Activated CD4-positive, alpha-beta T cell treated with anti-CD3 and anti-CD28 coated beads, Interleukin-2, amount 50 U/mL, for 1 hour (primary cell): ENCODE measurements at places on chromosomes 1 and 21.

DNA sequence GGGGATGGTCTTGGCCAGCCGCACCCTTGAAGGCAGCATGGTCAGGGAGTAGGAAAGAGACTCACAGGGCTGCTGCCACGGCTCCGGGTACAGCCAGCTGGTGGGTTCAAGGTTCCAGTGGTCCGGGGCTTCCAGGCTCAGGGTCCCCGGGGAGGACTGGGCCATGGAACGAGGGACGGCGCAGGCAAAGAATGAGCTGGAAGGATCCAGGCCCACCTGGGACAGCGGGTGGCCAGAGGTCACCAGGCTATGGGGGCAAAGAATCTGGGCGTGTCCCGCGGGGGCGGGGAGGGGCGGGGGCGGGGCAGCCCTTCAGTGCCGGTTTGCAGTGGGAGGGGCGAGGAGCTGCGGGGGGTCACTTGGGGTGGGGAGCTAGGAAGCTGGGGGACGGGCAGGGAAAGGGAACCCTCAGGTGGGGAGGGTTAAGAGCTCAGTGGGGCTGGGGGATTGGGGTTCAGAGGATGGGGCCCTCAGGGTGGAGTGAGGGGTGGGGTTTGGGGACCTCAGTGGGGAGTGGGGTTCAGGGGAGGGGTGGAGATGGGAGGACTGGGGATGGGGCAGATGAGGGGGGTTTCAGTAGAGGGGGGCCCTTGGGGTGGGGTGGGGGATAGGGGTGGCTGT lies at the start of gene DNMT3L:
DNMT3L (minus strand) TSS at position 223 of the 621 bp plus-strand sequence. CDS start 638 bp downstream, outside the sequence.
- DNase-seq, result no peak

GRCh38 chr1:159961636-159962035 lies 7.6 kb upstream of the SLAMF9 start:
- DNase-seq, result no peak

DNA sequence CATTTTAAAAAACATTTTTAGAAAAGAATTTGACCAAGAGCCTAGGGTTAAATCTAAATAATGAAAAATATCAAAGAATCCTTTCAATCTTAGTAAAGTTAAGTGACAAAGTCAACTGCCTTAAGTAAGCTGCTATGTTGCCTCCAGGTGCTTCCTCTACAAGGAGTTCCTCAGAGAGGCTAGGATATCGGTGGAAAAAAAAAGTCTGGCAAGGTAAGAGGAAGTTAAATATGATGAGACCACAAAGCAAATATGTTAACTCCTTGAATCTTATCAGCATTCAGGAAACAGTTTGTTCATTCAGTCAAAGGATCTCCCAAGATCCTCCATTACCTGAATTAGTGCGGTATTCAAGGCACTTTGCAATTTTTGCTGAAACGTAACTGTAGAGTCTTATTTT lies 563.5 kb downstream of the PTPRC start:
- no peak for DNase-seq

- no peak for DNase-seq
Observed at GRCh38 chr1:160189649-160190625, at the start of gene CASQ1. Gene CASQ1 (plus strand): TSS chr1:160190575. CDS start chr1:160190752, 177 bp downstream.

GRCh38 chr1:115575661-115576060 lies 66.1 kb upstream of the VANGL1 start:
- no peak for DNase-seq

- no peak for DNase-seq
Observed at GRCh38 chr1:95232646-95233318, 1.2 kb upstream of the RWDD3 start.

GRCh38 chr1:69157046-69157756 lies 410.5 kb upstream of the LRRC7 start:
- no peak for DNase-seq

GRCh38 chr1:153262462-153263157 lies 3.1 kb downstream of the LORICRIN start:
- no peak for DNase-seq

GRCh38 chr1:27044613-27045151 lies 32.0 kb upstream of the TENT5B start:
- peak; percentile 94 for DNase-seq

DNA sequence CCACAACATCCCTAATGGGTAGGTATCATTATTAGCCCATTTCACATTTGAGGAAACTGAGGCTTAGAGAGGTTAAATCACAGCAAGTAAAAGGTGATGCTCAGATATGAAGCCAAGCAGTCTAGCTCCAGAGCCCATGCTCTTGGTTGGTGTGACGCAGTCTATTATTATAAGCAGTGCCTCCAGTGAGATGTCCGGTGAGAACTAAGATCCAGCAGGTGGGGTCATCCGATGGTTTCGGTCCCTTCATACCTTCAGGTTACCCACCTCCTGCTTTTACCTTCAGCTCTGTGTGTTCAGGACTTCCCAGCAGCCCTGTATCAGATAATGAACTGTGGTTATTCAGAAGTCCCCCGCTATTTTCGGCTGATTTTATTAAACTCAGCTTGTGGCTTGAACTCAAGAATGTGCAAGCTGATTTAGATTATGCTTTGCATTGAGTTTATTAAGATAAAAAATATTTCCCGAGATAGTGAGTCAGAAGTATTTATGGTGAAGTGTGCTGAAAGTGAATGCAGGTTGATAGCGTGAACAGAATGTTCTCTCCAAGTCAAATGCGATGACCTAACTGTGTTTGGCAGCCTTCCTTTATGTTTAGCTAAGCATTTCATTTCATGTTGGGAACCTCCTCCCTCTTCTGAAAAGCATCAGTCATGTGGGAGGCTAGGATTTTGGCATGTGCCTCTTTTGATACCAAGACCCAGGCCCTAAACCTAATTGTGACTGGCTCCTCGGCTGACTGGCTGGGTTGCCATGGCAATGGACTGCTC lies 160.9 kb upstream of the UBE2U start:
- DNase-seq, result no peak

DNA sequence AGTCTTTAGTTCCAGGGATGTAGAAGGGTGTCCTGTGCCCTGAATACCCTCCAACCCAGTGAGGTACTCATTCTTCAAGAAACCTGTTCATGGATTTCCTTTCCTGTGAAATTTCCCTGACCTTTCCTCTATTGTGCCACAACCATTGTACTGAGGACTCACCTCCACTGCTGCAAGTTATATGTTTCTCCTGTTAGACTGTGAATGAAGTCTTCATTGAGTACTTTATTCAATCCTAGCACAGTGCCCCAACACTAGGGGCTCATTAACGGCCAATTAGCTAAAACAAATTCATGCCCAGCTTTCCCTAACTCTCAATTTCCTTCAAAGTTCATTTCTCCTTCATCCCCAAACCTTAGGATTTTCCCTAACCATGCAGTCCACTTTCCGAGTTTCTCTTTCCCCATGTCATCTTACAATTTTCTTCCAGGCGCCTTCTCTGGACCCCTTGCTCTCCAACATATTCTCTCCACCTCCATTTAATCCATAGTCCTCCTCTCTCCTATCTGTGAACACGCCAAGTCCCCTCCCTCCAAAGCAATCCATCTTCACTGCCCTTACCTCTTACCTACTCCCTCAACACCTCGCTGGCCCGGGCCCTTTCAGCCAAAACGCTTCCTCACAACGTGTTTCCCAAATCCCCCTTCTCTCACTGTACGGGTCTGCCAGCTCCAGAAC lies 1.3 kb downstream of the TRIM33 start:
- DNase-seq, result no peak

DNA sequence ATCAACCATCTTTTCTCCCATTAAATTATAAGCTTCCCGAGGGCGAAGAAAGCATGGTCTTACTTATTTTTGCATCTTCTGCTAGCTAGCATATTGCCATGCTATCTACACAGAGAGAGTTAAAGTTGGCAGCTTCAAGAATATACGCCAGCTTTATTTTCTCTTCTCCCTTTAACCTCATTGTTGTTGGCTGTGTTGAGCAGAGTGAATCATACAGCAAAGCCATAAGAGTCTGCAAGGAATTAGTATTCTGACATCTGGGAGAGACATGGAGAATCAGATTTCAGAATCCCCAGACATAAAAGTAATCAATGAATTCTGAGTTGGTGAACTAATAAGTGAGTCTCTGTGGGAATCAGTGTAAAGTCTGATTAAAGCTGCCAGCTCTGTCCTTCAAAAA lies 649.6 kb upstream of the PTBP2 start:
- no peak for DNase-seq

GRCh38 chr1:220222939-220223338 lies 49.3 kb downstream of the RAB3GAP2 start:
- DNase-seq, result no peak

DNA sequence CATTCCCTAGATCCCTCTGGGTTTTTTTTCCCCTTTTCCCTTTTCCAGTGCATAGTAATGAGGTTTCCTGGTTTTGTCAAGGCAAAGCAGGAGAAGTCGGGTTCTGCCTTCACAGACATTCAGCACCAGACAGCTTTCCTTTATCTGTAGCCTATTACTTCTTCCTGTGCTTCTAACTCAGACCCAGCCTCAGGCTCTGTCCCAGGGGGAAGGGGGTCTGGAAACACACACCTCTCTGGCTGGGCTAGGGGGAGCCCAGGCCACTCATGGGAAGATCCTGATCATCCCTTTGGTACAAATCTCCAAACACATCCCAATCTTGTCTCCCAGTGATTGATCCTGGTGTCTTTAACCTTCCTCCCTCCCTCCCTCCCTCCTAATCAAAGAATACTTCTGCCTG lies 656.4 kb downstream of the LMO4 start:
- no peak for DNase-seq

DNA sequence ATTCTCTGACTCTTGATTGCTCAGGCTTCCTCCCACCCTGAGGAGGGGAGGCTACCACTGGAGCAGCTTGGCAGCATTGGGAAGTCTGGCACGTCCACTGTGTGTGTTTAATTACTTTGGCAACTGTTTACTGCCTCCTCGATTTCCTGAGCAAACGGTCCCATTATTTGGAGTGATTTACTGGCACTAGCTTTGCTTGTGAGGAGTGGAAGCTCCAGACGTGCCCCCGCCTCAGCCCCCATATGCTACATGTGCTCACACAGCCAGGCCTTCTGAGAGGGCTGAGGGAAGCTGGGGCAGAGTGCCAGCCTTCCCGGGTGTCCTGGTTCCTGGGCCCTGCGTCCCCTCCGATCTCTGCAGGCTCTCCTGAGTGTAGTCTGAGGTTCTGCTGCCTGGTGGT lies 306.2 kb downstream of the PTPRU start:
- DNase-seq, result no peak

DNA sequence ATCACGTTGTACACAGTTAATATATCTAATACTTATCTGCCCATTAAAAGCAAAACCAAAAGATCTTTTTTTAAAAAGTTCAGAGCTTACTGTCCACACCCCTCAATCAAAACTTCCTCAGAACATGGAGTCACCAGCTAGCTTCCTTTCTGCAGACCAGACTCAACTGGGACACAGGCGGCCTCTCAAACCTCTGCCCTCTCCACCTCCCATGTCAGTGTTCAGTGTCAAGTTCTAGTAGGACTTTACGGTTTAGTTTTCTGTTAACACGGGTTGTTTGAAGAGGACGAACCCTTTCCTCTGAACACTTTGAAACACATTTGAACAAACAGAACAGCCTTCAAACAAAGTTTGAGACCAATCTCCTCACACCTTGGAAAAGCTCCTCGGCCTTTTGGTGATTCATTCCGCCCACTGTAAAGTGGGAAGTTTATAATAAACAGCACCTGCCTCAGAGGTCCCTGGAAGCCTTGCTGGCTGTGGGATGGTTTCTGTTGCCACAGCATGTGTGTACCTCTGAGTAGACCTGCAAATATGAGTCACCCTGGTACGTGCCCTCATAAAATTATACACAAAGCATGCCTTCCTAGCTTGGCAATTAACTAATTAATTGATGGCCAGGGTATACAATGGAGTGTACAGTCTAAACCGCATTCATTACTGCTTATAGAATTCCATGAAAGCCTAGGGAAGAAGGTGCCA lies 48.4 kb upstream of the SIPA1L2 start:
- DNase-seq, result no peak

- no peak for DNase-seq
Observed at GRCh38 chr1:4048921-4049320, 148.8 kb upstream of the C1orf174 start.

- no peak for DNase-seq
Observed at GRCh38 chr1:225587310-225587709, 65.6 kb downstream of the ENAH start.

- no peak for DNase-seq
Observed at GRCh38 chr1:243798726-243799125, 51.3 kb downstream of the AKT3 start.

- DNase-seq, result no peak
Observed at GRCh38 chr1:108627256-108627655, 33.6 kb downstream of the HENMT1 start.

DNA sequence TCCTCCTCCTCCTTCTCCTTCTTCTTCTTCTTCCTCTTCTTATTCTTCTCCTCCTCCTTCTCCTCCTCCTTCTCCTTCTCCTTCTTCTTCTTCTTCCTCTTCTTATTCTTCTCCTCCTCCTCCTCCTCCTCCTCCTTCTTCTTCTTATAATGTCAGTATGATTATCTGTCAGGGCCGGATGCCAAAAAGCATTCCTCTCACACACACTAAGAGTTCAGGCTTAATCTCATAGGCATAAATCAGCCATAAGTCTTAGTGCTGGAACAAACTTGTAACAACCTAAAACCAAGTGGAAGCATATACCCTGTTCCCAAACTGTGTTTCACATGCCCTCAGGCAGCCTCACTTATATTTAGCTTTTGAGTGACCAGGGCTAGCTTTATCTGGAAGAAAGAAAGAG lies 240.3 kb downstream of the LMX1A start:
- DNase-seq, result no peak

DNA sequence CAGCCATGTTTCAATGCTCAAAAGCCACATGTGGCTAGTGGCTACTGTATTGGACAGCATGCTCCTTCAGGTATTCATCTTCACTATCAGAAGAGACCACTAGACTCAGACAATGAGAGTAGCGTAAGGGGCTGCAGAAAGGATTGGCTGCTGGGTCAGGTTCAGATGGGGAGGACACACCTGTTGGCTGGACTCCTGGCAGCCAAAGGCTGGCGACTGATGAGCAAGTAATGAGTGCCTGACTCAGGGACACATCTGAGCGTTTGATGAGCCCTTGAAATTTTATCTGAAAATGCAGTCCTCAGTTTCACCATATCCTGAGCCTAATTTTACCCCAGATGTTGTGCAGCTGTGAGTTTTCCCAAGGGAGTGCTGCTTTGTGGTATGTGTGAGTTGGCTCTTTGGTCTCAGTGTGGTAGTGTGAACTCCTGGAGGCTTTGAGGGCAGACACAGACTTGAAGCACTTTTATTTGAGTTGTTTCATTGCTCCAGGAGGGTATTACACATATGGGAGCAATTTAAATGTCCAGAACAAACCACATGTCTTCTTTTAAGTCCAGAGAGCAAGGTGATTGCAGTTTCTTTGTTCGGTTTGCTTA lies 9.6 kb downstream of the ST6GALNAC3 start:
- DNase-seq, result no peak

GRCh38 chr1:101238031-101238628 lies 1.3 kb downstream of the S1PR1 start:
- peak; percentile 60 for DNase-seq

- DNase-seq, result no peak
Observed at GRCh38 chr1:218298398-218298797, 13.3 kb downstream of the RRP15 start.

- DNase-seq, result no peak
Observed at GRCh38 chr1:34753163-34753562, 1.7 kb upstream of the GJB5 start.
